Endodermal cell (in vitro differentiated cells): ENCODE measurements at places on chromosomes 2 and 18. TPM values are rescaled to one million over a fixed set of nuclear protein-coding genes. Genes with fewer than 3 reads are reported as not detected.

DNA sequence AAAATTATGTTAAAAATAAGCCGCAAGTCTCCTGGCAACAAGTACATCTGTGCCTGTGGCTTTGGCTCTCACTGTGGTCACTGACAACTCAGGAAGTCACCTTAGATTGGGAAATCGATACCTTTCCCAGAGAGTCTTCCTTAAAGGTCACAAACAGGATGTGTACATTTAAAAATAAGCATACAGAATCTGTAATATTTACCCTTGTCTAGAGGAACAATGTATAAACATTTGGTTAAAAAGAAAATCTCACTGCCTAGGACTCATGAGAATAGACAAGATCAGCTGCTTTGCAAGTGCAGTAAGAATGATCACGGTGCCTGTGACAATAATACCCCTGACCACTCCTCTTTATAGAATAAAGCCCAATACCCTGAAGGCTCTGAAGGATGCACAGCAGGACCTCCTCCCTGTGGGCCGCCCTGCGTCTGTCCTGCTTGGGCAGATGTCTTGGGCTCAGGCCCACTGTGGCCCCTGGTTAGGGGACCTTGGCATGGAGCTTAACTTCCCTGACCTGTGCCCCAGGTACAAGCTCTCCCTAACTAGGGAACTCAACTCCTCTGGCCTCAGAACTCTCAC is 98.0 kb upstream of the MGAT4A start:
- no peaks in the 10 kb centered on the region for H3K4me1 ChIP-seq
- DNase-seq: peak; percentile 22
- H3K27me3 ChIP-seq: peaks cover 20% of the 10 kb centered on the region
- H3K4me3 ChIP-seq: no peak overlapping the region

- H3K36me3 ChIP-seq: peaks cover 11% of the 10 kb centered on the region
- H3K27me3 ChIP-seq: peaks cover 11% of the 10 kb centered on the region
- H3K4me1 ChIP-seq: no peaks in the 10 kb centered on the region
- H3K4me3 ChIP-seq: no peak overlapping the region
- no peak overlapping the region for H3K27ac ChIP-seq
Measured at GRCh38 chr2:74131901-74132300, 15.8 kb downstream of the BOLA3 start.

GRCh38 chr2:17191223-17191622 is 327.0 kb downstream of the RAD51AP2 start:
- no peaks in the 10 kb centered on the region for H3K27me3 ChIP-seq
- H3K36me3 ChIP-seq: no peaks in the 10 kb centered on the region

GRCh38 chr2:233968556-233968955 is 51.4 kb downstream of the TRPM8 start:
- H3K4me1 ChIP-seq: no peaks in the 10 kb centered on the region
- H3K27me3 ChIP-seq: no peaks in the 10 kb centered on the region
- H3K4me3 ChIP-seq: no peak overlapping the region
- no peak for DNase-seq

GRCh38 chr2:79846878-79847277 is 334.0 kb downstream of the CTNNA2 start:
- H3K27me3 ChIP-seq: no peaks in the 10 kb centered on the region
- H3K36me3 ChIP-seq: no peaks in the 10 kb centered on the region
- no peak overlapping the region for H3K4me3 ChIP-seq
- no peak for DNase-seq
- no peak overlapping the region for H3K27ac ChIP-seq

DNA sequence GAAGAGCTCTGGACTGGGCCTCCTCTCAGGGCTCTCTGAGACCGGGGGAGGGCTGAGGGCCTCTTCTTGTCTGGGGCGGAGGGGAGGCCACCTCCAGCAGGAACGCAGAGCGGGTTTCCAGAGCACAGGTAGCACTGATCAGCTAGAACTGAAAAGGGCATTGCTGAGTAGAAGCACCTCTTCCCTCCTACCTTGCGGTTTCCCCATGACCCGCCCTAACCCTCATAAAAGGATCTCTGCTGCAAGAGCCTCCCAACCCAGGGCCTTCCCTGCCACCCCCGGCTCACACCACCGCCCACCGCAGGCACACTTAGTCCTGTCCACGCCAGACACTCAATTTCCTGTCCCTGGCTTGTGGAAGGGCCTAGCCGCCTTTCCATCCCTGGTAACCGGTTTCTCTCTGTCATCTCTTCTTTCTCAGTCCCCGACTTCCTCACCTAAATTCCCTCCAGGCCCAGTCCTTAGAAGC is 966 bp downstream of the ADCY3 start:
- H3K27me3 ChIP-seq: peaks cover 25% of the 10 kb centered on the region
- no peaks in the 10 kb centered on the region for H3K36me3 ChIP-seq
- no peak overlapping the region for H3K27ac ChIP-seq

- no peaks in the 10 kb centered on the region for H3K4me1 ChIP-seq
- no peak for DNase-seq
- H3K4me3 ChIP-seq: no peak overlapping the region
- peaks cover 85% of the 10 kb centered on the region for H3K36me3 ChIP-seq
- H3K27me3 ChIP-seq: no peaks in the 10 kb centered on the region
Measured at GRCh38 chr2:178530131-178530530, 49.9 kb downstream of the PLEKHA3 start.

Gene MSTN
- total RNA-seq: not detected in 3 replicates

Gene CNRIP1
- not detected in 3 replicates for total RNA-seq

Gene CYS1
- total RNA-seq: 0.26 to 0.29 TPM (median 0.27 TPM) in 3 replicates

Gene NPHP1
- 7.5 and 8.4 TPM in 2 replicates for total RNA-seq

Gene ASTL
- total RNA-seq: not detected in 3 replicates

Gene NYAP2
- total RNA-seq: not detected in 2 replicates
